ENCODE measurements at places on chromosomes 1 and 21. TPM values are rescaled to one million over a fixed set of nuclear protein-coding genes. Genes with fewer than 3 reads are reported as not detected.

LRRC3 gene
- total RNA-seq: 0.26 TPM

UBE2Q1 gene
- total RNA-seq: 27.0 TPM

VAV3 gene
- total RNA-seq: not detected

CFH gene
- total RNA-seq: 146 TPM

TEDDM1 gene
- total RNA-seq: not detected

ATP8B2 gene
- 177 TPM for total RNA-seq

GATAD2B gene
- total RNA-seq: 4.8 TPM

TEX50 gene
- total RNA-seq: not detected

CFHR2 gene
- not detected for total RNA-seq

PDZK1IP1 gene
- total RNA-seq: not detected

C4BPA gene
- not detected for total RNA-seq

FAM163A gene
- total RNA-seq: not detected

THEM5 gene
- total RNA-seq: not detected

PTTG1IP gene
- 159 TPM for total RNA-seq

C1orf52 gene
- total RNA-seq: 11.4 TPM

BRINP2 gene
- 0.26 TPM for total RNA-seq

All from fibroblast of lung (primary cell).